ENCODE measurements at places on chromosomes 16 and 17.

DNA sequence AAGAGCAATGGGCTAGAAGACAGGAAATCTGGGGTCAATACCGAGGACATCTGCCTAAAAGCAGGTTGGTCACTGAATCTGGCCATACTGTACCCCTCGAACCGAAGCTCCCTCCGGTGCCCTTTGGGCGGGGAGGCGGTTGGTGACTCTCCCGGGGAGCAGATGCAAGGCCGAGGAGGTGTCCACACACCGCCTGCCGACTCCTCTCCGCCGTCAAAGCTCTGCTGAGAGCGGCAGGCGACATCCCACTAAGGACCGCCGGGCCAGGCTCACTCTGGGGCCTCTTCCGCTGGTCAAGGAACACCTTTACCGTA is 458 bp downstream of the ZNF200 start:
- DNase-seq, result no peak

- DNase-seq, result no peak
Observed at GRCh38 chr17:50462446-50462845, 6.2 kb downstream of the CHAD start.

- no peak for DNase-seq
Observed at GRCh38 chr17:77424585-77425344, 284.0 kb downstream of the SEC14L1 start.

- DNase-seq, result no peak
Observed at GRCh38 chr17:55330344-55330933, 65.7 kb downstream of the HLF start.

DNA sequence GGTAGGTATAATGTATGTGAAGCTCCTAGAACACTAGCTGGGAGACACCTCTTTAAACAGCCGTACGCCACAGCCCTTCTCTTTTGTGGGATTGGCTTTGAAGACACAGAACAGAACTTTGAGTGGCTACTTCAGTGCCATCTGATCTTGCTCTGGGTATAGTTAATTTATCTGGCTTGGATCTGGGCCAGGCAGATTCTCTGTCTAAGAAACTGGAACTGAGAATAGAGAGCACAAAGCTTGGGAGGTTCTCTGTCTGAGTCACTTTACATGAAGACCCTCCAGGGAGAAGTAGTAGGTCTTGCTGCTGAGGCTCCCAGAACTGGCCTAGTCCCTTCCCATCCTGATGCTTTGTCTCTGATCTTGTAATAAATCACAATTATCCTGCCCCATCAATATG is 721.0 kb upstream of the KIF2B start:
- DNase-seq, result no peak

- DNase-seq, result no peak
Observed at GRCh38 chr17:74641224-74641957, 17.9 kb upstream of the CD300E start.

- no peak for DNase-seq
Observed at GRCh38 chr17:1852327-1852726, 22.5 kb downstream of the RPA1 start.

DNA sequence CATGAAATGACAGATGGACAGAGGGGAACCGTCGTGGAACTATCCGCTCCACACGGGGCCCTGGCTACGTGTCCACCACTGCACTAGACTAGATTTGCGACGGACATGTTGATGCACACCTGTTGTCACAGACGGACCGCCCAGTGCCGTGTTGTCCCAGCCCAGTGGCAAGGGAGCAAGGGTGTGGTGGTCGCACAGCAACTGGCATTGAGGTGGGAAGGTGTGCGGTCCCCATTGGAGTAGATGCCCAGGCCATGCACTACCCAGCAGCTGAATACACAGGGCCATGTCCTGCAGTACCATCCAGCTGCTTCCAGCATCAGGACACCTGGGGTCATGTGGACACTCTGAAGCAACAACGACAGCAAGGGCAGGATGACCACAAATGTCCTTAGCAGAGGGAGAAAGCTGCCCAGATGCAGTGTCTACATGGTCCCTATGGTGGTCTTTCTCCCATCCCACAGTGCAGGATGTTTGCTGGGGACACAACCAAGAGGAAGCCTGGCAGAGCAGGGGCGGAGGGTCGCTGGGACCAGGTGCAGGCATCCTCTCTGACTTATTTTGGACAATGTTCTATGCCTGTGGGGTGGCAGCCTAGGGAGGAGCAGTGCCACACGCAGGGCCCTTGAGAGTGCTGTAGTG is 8.8 kb downstream of the FOXF1 start:
- DNase-seq, result no peak

DNA sequence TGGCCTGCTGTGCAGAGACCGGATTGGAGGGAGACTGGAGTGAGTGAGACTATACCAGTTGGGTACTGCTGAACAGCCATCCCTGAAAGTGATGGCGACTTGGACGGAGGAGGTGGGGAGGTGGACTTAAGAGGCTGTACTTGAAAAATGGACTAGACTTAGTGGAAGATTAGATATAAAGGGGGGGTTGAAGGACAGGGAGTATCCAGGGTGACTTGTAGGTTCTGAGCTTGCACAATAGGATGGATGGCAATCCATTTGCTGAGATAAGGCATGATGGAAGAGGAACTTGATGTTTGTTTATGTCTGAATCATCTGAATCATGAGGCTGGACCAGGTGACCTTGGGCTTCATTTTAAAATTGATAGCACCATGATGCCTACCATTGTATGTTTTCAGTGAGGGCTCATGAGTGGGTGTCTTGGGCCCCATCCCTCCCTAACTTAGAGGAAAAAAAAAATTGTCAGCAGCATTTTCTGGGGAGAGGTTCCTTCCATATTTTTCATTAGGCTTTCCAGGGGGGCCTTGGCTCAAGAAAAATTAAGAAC is 41.2 kb downstream of the PRKCA start:
- DNase-seq, result no peak

GRCh38 chr16:66580605-66581209 is 1.4 kb downstream of the CMTM2 start:
- no peak for DNase-seq

DNA sequence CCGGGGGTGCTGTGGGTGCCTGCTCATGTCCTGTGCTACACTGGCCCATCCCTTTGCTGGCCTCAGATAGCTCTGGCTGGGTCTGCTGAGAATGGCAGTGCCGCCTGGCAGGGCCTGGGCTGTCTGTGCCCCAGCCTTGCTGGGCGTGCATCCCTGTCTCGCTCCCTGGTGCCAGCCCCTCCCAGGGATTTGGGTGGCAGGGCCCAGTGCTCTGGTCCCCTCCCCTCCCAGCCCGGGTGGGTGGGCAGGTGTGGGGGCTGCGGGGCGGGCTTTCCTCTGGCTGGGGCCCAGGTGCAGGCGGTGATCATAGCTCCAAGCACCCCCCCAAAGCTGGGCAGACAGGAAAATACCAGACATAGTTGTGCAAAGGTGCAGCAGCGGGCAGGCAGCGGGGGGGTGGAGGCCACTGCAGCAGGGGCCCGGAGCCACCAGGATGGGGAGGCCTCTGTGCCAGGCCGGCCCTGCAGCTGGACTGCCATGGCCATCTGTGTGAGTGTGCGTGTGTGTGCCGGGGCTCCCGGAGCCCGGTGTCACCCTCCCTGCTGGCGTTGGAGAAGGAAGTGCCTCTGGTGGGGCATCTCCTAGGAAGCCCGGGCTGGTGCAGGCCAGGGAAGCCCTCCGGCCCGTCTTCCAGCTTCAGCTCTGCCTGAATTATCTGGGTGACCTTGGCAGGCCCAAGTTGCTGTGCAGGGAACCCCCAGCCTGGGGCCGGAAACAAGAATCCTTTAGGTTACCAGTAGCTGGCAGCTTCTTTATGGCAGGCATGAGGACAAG is 7.4 kb downstream of the GLIS2 start:
- no peak for DNase-seq

- no peak for DNase-seq
Observed at GRCh38 chr16:88487920-88488851, 35.1 kb downstream of the ZFPM1 start.

- no peak for DNase-seq
Observed at GRCh38 chr16:67114793-67115192, 5.1 kb downstream of the PHAF1 start.

- no peak for DNase-seq
Observed at GRCh38 chr17:55069983-55070529, 101.5 kb downstream of the STXBP4 start.

- no peak for DNase-seq
Observed at GRCh38 chr16:54397190-54397835, 110.7 kb upstream of the IRX3 start.

DNA sequence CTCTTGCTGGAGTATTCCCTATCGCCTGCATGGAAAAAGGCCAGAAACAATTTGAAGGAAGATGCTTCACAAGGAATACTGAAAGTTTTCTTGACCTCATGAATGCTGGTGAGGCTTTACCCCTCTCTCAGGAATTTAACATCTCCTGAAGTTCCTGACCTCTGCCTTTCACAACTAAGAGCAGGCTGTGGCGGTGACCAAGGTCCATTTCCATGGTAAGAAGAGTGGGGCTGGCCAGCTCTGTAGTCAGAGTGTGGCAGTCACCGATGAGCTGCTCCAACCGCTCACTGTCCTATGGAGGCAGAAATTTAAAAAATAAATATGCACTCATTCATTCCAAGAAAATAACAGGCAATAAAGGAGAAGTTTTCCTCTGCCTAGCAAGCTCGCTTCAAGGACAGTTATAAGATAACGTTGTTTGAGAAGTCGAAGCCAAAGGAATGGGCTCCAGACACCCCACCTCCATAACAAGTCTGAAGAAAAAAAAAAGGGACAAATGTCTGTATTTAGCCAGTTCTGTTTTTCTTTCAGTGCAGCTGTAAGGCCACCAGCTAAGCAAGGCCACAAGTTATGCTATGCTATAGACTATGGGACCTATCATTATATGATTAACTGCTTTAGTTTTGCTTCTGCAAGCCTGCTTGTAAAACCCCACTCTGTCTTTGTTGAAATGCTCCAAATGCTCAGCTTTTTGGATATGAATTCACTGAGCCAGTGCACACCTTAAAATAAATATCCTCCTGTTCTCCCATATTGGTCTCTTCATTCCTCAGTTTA is 6.0 kb upstream of the CCL4L2 start:
- no peak for DNase-seq

Data from stimulated activated CD8-positive, alpha-beta memory T cell treated with anti-CD3 and anti-CD28 coated beads, Interleukin-4, amount 100 ng/mL, for 1 hour (primary cell).